ENCODE measurements at places on chromosomes 1 and 21.

GRCh38 chr1:29052941-29053340, 70.8 kb downstream of the TMEM200B start:
- DNase-seq, result no peak

DNA sequence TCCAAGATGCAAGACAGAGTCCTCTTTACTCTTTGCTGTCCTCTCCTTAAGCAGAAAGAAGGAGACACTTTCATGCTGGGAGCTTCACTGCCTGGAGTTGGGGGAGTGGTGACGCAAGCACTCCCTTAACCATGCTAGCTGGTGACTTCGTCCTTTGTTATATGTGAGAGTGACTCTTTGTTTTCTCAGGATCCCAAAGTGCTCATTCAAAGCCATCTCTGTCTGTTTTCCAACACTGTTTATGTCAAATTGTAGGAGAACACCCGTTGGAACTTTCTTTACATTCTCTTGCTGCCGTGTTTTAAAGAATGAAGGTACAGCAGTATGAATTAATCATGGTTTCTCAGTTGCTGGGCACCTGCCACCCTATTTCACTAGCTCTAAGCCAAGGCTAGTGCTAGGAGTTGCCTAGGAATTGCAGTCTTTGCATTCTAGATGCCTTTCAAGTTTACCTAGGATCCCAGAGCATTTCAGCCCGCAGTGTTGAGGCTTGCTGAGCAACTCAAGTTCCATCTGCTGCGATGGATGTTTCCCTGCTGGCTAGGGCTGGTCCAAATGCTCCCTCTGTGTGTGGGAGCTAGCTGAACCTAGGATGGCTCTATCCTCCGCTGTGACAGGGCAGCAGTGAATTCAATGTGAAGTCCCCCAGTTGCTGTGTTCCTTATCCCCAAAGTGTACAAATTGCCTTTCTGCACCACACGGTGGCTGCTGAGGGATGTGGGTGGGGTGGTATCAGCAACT, 82.6 kb upstream of the GPR52 start:
- DNase-seq, result no peak

GRCh38 chr1:113977906-113978305, 1.4 kb upstream of the OLFML3 start:
- no peak for DNase-seq

DNA sequence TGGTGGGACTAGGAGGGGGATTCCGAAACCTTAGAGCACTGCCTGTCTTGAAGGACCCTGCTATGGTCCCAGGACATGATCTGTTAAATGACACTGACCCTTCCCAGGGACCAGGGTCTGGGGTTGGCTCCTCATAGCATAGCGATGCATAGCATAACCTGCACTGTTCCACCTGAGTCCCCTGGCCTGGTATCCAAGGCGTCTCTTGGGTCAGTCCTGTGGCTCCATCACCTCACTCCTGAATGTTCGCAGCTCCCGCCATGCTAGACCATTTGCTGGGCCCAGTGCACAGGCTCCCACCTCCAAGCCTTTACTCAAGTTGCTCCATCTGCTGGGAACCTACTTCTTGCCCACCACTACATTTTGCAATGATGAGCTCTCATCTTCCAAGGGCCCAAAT, 39.0 kb upstream of the MAGOH start:
- DNase-seq, result no peak

DNA sequence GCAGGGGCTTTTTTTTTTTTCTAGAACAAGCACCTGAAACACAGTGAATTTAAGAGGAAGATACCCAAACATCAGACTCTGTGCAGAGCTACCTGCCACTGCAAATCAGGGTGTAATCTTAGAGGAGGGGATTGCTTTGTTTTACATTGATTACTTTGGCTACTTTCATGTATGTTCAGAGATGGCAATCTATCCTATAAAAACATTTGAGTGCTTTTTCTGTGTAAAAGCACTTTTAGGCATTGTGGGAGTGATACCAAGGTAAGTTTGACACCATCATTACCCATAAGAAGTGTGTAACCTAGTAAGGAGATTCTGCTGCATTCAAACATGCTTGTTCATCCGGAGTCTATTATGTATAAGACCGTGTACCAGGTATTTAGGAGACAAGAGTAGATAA, 50.1 kb downstream of the ZFYVE9 start:
- no peak for DNase-seq

DNA sequence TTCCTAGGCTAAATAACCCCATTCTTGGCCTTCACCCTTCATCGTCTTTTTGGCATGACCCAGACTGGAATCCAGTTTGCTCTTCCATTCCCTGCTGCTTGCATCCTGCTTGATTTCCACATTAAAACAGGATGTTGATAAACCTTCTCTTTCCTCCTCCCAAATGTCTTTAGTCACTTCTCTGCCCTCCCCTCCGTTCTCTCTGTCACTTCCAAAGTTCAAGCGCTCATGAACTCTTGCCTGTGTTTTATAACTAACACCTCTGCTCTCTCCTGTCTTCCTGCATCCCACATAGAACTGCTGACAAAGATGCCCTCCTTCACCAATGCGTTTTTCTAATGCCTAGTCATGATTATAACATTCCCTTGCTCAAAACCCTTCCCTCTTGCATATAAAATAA, 65.6 kb upstream of the SLC44A3 start:
- DNase-seq, result no peak

- DNase-seq, result no peak
Measured at GRCh38 chr1:151638812-151639211, 27.0 kb downstream of the SNX27 start.

GRCh38 chr1:174657411-174657810, 209.6 kb downstream of the GPR52 start:
- DNase-seq, result no peak

DNA sequence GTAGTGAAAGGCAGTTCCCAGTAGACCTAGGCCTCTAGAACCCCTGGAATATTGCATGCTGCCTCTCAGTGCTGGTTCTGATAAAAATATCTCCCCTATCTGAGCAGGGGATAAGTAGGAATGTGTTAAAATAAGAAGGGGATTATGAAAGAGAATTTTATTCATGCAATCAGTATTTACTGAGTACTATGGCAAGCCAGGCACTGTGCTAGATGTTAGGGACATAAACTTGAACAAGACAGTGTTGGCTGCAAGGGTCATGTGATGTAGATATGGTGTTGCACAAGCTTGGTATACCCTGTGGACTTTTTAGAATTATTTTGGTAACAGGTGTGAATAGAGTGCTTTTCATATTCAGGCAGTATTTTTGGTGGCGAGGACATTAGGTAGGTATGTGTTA, 23.6 kb downstream of the NOS1AP start:
- DNase-seq, result no peak

- no peak for DNase-seq
Measured at GRCh38 chr1:201966171-201966570, 10.9 kb downstream of the TIMM17A start.

GRCh38 chr1:115492880-115493279, 148.9 kb upstream of the VANGL1 start:
- DNase-seq, result no peak

DNA sequence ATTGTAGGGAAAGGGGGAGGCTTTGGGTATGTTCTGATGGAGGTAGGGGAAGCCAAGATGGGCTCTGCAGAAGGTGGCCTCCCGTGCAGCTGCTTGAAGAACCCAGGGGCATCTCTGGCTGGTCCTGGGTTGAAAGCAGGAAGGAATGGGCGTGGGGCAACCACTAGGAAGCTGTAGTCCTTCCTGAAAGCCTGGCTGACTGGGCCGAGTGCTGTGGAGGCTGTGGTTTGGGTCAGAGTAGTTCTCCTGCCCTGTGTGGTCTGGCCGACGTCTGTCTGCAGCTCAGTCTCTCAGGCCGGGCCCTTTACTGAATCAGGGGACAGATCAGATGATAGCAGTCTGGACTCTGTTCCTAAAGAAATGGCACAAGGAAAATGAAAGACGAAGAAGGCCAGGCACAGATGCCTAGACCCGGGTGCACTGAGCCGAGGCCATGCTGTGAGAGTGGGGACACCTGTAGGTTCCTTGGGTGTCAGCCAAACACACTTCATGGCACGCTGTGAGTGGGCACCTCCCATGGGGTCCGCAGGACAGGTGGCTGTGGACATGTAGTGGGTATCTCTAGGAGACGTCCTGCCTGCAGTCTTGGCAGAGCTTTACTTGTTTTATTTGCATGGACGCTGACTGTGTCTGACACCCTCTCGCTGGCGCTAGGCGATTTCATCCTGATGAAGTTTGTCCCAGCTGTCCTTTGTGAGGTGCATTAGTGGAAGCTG, 87.0 kb downstream of the POFUT2 start:
- no peak for DNase-seq

GRCh38 chr1:31985430-31985829, 28.2 kb upstream of the KHDRBS1 start:
- DNase-seq, result no peak

DNA sequence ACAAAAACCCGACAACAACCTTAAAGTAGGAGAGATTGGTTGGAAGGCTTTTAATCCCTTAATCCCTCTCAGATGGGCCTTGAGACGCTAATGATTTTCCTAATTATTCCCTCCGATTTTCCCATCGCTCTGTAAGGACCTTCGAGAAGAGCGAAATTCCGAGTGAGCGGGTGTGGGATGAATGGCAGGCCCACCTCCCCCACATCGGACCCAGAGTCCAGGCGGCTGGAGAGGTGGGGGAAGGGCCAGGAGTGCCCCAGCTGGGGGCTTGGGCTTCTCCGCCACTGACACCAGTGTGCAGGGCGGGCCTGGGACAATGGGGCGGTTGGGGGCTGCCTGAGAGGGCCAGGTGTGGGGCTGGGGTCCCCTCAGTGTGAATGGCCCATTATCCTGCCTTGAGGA, 23.4 kb downstream of the RHBG start:
- DNase-seq, result no peak

DNA sequence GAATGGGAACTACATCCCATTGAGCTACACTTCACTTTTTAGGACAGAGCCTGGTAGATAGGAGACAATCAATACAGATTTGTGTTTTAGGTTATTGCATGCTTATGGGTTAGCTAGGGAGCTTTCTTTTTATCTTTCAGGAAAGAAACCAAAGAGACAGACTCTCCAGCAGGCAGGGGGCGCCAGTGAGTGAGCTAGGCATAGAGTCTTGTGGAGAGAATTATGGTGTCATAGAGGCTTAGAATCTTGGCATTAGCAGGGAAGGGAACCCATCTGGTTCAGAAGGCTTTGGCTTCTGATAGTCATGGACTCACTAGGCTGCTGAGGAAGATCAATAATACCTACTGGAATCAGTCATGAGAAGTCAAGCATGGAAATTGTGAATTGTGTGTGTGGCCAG, at the start of gene SMCP:
SMCP (plus strand) TSS at position 281 of the 400 bp plus-strand sequence. CDS start 6,101 bp downstream, outside the sequence.
- DNase-seq, result peak; percentile 17

DNA sequence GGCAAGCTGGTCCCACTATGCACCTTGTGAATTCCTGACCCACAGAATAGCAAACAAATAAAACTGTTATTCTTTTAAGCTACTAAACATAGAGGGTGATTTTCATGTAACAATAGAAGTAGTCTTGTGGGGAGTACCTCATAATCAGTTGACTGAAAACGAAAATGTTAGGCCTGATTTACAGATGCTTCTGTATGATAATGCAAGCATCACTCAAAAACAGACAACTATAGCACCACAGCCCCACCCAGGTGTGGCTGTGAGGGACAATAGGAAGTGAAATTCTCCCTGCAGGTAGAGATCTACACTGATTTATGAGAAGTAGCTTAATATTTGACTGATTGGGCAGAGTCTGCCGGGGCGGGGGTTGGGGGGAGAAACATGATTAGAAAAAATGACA, 26.5 kb upstream of the KRTAP19-8 start:
- DNase-seq, result no peak

GRCh38 chr1:37474697-37475379, 458 bp downstream of the ZC3H12A start:
- DNase-seq, result no peak

GRCh38 chr1:115527746-115528145, 114.0 kb upstream of the VANGL1 start:
- DNase-seq, result no peak

- DNase-seq, result no peak
Measured at GRCh38 chr1:198030682-198031081, 113.5 kb downstream of the LHX9 start.

DNA sequence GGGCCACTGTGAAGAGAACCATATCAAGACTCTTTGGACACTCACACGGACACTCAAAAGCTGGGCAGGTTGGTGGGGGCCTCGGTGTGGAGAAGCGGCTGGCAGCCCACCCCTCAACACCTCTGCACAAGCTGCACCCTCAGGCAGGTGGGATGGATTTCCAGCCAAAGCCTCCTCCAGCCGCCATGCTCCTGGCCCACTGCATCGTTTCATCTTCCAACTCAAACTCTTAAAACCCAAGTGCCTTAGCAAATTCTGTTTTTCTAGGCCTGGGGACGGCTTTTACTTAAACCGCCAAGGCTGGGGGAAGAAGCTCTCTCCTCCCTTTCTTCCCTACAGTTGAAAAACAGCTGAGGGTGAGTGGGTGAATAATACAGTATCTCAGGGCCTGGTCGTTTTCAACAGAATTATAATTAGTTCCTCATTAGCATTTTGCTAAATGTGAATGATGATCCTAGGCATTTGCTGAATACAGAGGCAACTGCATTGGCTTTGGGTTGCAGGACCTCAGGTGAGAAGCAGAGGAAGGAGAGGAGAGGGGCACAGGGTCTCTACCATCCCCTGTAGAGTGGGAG, 36.3 kb upstream of the TDRD10 start:
- no peak for DNase-seq

- DNase-seq, result no peak
Measured at GRCh38 chr1:154419620-154420571, 14.8 kb downstream of the IL6R start.

GRCh38 chr1:12167493-12168429, 970 bp downstream of the TNFRSF1B start:
- DNase-seq, result no peak

DNA sequence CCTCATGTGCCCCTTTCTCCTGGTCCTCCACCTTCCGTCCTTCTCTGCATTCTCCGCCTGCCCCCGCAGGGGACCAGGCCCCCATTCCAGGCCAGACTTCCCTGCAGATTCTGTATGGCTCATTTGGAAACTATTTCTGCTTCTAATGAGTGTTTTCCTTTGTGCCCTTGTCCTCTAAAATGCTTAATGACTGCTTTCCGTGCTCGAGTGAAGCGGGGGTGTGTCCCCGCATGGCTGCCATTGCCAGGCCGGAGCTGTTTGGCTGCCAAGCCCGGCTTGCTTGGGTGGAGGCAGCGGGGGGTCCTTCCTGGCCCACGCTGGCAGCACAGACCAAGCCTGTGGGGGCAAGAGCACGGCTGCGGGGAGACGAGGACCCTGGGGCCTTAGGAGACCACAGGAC, 299.3 kb upstream of the VAMP3 start:
- DNase-seq, result no peak

GRCh38 chr1:169115891-169116585, 9.5 kb downstream of the ATP1B1 start:
- no peak for DNase-seq

- DNase-seq, result no peak
Measured at GRCh38 chr1:245684571-245684970, 529.8 kb downstream of the KIF26B start.

DNA sequence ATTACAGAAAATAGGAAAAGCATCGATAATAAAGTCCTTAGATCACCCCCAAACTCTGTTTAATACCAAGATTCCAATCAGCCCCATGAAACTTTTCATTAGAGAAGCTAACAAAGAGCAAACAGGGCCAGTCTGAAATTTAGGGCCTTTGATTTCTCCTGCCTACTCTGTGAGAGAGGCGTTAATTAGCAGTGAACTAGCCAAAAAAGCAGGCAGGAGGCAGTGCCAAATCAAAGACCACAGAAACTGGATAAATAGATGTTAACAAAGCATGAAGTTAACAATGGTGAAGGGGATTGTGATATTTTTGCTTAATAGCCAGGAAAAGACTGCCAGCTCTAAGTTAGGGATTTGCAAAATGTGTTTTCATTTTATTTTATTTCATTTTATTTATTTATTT, 11.2 kb downstream of the TAF5L start:
- DNase-seq, result no peak

GRCh38 chr1:24966724-24967346, 36.8 kb upstream of the RUNX3 start:
- peak; percentile 56 for DNase-seq

GRCh38 chr1:48572646-48573258, 100.7 kb upstream of the SPATA6 start:
- DNase-seq, result no peak

All from stimulated activated CD4-positive, alpha-beta T cell treated with anti-CD3 and anti-CD28 coated beads, TNF-alpha, amount 100 ng/mL, for 24 hours (primary cell).